ENCODE measurements at places on chromosomes 16 and 17.

GRCh38 chr17:8894673-8895578 lies 27.5 kb upstream of the PIK3R6 start:
- peak; percentile 85 for DNase-seq
- no peaks in the 10 kb centered on the region for H3K4me1 ChIP-seq
- no peak overlapping the region for H3K27ac ChIP-seq
- H3K36me3 ChIP-seq, result no peaks in the 10 kb centered on the region

DNA sequence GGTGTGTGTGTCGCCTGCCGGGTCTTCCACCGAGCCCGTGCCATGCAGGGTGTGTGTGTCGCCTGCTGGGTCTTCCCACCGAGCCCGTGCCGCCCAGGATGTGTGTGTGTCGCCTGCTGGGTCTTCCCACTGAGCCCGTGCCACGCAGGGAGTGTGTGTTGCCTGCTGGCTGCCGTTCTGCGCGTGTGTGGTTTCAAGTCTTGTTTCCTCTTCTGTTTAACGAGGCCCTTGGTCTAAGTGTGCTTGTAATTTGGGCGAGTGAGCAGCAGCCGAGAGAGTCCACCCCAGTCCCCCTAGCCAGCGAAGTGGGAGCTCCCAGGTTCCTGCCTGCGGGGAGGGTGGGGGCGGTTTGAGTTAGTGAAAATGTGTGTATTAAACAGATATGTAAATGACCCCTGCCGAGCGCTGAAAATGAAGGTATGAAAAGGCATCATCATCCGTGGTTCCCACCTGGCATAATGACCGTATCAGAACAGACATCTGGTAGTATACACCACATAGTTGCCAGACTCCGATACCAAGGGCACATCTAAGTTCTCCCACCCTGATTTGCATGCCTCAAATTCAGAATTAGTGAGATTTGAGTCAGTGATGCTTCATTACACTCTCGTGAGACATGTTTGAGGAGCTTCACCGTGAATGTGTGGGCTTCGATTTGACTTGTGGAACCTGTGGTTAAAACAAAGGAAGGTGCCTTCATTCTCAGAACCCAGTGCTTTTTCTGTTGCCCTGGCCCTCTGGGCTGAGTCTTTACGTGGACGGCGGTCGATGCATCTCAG lies 114.5 kb upstream of the CHMP6 start:
- H3K36me3 ChIP-seq, result no peaks in the 10 kb centered on the region
- no peaks in the 10 kb centered on the region for H3K27me3 ChIP-seq
- no peak overlapping the region for H3K27ac ChIP-seq
- H3K4me3 ChIP-seq, result no peak overlapping the region
- peaks cover 9% of the 10 kb centered on the region for H3K4me1 ChIP-seq

GRCh38 chr17:29622337-29623282 lies at the start of gene CORO6:
Gene CORO6, minus strand, starts transcription at chr17:29622912. Its CDS starts 1,491 bp downstream, at chr17:29621421.
- H3K27ac ChIP-seq, result no peak within 1 kb of the TSS
- H3K36me3 ChIP-seq, result no peaks in the 10 kb centered on the region
- H3K4me3 ChIP-seq, result peak within 1 kb of the TSS; percentile 88
- H3K27me3 ChIP-seq, result no peaks in the 10 kb centered on the region
- peak; percentile 78 for DNase-seq

- no peak overlapping the region for H3K4me3 ChIP-seq
- no peak overlapping the region for H3K27ac ChIP-seq
- DNase-seq, result no peak
- no peaks in the 10 kb centered on the region for H3K4me1 ChIP-seq
These were observed 27.9 kb upstream of the C16orf95 start for GRCh38 chr16:87344931-87345631.
